Activated CD8-positive, alpha-beta memory T cell treated with anti-CD3 and anti-CD28 coated beads for 1 hour (primary cell): ENCODE measurements at places on chromosomes 5 and 9.

DNA sequence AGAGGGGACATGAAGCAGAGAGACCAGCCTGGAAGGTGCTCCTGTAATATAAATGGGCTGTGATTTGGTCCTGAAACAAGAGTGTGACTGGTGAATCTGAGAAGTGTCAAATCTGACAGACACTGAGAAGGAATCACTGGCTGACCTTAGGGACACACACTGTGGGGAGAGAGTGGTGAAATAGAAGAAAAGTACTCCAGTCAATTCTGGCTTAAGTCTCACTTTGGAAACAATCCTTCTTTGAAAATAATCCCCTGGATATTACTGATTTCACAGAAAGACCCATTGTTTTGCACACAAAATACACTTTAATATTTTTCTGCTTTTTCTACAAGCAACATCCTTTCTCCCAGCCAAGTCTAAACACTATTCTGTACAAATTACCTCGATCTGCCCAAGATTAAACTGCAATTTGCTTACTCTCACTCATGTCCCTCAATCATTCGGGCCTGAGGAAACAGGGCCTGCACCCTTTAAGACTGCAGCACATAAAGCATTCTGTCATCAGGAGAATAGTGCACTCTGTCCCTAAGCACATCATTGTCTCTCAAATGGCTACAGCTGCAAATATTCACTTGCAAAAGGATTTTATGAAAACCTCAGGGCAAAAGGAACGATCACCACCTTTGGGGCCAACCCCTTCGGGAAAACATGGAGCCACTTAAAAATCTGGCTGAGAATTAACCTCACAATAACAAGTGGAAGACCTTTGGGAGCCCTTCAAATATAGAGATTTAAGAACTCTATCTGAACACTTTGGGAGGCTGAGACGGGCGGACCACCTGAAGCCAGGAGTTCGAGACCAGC, 68.6 kb downstream of the MAPKAP1 start:
- DNase-seq, result no peak

GRCh38 chr5:73950441-73950873, 324.5 kb downstream of the ARHGEF28 start:
- DNase-seq, result no peak

DNA sequence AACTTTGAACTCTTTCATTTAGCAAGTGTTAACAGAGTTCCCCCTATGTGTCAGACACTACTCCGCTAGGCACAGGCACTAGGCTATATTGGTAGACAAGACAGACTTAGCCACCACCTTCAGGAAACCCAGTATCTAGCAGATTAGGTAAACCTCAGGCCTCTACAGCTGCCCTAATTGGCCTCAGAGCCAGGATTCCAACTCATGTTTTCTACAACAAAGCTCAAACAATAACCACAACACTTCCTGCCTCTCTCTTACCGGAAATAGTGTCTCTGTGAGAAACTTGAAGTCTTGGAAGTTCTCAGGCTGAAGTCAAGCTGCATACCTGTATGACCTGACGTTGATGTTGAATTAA, 116.6 kb upstream of the SLC44A1 start:
- DNase-seq, result peak; percentile 11

- DNase-seq, result no peak
Observed at GRCh38 chr9:794386-794785, 47.1 kb upstream of the DMRT1 start.

DNA sequence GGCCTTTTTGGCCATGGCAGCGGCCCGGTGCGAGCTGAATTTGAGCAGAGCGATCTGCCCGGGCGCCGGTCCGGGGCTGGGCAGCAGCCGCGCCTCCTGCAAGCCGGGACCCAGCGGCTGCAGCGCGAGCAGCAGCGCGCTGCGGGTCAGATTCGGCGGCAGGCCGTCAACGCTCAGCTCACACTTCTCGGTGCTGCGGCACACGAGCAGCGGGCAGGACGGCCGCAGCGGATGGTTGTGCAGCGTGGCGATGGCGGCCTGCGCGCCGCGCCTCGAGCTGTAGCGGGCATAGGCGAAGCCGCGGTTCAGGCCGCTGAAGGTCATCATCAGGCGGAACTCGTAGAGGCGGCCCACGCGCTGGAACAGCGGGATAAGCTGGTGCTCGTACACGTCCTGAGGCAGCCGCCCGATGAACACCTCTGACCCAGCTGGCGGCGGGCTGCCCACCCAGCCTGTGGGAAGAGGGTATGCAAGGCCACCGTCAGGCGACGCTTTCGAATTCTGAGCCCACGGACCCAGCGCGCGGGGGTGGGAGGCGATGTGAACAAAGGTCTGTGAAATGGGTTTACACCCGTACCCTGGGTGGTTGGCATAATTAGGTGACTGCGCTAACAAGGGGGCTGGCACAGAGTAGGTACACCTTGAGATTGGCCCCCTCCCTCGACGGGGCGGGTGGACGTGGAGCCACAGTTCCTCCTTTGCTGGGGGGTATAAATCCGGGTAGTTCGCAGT, 755 bp downstream of the DND1 start:
- no peak for DNase-seq

GRCh38 chr9:456365-456764, 241.7 kb downstream of the DOCK8 start:
- DNase-seq, result no peak

DNA sequence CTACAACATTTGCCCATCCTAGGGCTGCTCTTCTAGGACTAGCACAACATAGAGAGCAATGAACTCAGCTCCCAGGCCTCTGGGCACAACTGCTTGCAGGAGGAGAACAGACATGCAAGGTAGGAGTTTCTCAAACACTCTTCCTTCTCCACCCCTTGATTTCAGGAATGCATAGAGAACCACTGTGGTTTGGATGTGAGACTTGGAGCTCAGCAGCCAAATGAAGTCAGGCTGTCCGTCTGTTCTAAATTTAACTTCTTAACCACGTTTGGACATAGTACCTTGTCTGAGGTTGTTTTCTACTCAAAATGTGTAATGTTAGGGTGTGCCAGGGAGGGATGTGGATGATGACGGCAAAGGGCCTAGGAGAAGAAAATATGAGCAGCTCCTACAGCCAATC, 515.1 kb upstream of the TNC start:
- no peak for DNase-seq

- DNase-seq, result no peak
Observed at GRCh38 chr9:93645149-93645889, 68.9 kb downstream of the PHF2 start.

DNA sequence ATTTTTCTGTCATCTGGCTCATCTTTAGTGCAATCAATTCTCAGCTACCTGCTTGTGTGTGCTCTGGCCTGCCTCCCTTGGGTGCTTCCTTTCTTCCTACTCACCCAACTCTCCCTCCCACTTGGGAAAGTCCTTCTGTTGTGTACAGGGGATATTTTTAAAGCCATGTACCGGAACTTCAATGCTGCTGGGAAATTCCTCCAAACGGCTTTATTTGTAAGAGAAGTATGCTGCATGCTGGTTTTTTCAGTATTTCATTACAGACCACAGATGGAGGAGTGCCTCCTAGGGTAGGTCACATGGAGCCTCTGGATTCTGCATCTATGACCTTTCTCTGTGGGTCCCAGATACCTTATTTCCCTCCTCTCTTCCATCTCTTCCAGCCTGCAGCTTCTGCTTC, 5.4 kb upstream of the HMHB1 start:
- no peak for DNase-seq

DNA sequence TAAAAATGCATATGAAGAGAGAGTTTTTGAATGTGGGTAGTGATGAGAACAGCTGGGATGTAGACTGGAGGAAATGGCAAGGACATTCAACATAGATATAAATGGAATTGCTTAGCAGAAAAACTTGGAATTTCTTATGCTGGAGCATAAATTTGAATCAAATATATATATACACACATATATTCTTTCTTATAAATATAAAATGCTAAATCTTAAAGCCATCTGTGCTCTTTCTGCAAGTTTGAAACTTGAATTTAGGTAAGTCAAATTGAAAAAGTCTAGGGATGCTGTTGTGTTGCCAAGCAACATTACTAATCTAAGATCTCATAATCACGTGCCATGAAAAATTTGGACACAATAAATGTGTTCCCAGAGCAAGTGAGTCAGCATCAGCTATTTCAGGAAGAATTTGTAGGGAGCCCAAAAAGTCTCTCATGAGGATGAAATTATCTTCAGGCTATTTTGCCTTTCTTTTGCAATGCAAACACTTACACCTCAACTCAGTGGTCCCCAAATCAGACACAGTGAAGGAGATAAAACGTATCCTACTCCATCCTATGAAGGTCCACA, 58.4 kb upstream of the ALDH1A1 start:
- DNase-seq, result no peak

GRCh38 chr5:72619251-72619650, 112.0 kb upstream of the ZNF366 start:
- DNase-seq, result no peak

DNA sequence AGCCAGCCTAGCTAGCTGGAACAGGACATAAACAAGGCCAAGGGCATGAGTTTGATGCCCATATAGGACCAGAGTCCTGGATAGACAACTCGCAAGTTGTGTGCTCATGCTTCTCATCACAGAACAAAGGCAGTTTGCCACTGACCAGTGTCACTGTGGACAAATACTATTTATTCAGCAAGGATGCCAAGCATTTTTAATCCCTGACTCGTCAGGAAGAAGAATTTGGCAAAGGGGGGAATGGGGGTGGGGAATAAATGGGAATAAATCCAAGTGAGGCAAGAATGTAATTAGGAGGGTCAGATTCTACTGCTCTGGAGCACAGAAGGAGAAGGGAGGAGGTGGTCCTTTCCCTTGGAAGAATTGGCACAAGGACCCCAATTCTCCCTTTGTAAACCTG, 46.8 kb upstream of the ANKRD55 start:
- DNase-seq, result no peak

GRCh38 chr5:56406838-56407237, 173.7 kb upstream of the ANKRD55 start:
- DNase-seq, result no peak
